ENCODE measurements at places on chromosomes 11 and 22.

DNA sequence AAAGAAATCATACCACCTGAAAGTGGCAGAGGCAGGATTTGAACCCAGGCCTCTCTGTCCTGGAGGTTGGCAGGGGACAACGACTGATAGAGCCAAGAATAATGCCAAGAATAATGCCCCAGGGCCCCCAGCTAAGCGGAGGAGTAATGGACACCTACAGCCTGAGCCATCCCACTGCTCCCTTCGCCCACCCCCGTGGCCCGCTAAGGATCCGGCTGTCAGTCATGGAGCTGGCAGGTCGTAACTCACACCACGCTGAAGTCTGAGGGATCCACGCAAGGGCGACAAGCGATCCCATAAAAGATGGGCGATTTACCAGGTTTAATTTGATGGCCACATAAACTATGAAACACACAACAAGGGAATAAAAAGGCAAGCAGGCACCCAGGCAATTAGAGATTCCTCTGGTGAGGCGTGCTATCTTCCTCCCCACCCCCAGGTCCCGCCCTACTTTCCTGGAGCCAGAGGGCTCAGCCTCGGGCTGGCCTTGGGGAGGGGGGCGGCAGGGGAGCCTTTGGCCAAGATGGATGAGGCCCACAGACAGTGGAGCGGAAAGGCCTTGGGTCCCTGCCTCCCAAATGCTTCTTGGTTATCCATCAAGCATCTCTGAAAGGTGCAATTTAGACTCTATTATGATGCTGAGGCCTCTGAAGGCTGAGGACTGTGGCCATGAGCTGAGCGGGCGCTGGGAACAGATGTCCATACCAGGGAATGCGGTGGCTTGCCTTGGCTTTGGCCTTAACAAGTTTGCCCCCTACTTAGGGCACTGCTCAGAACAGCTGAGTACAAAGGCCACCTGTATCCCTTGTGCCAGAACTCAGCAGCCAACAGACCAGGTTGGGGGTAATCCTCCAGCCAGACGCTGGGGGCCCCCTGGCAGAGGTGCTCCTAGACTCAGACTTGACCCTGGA is 55.2 kb downstream of the MACROD1 start:
- DNase-seq = no peak

- DNase-seq = no peak
These were observed 12.0 kb downstream of the TMEM86A start for GRCh38 chr11:18710545-18710944.

DNA sequence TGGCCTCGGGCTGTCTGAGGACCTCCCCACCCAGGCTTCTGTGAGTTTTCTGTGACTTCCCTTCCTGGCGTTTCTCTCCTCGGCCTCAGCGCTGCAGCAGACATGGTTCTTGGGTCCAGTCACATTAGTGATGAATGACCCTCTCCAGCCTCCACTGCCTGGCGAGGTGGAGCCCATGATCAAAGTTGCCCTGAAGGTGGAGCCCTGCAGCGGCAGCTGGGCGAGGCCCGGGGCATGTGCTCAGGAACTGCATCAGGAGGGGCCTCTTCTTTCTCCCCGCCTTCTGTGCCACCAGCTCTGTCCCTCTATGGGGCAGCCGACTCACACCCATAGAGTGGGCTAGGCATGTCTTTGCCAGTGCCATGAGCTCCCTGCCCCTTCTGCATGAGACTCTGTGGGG is 1079.7 kb downstream of the TBC1D22A start:
- DNase-seq = no peak

DNA sequence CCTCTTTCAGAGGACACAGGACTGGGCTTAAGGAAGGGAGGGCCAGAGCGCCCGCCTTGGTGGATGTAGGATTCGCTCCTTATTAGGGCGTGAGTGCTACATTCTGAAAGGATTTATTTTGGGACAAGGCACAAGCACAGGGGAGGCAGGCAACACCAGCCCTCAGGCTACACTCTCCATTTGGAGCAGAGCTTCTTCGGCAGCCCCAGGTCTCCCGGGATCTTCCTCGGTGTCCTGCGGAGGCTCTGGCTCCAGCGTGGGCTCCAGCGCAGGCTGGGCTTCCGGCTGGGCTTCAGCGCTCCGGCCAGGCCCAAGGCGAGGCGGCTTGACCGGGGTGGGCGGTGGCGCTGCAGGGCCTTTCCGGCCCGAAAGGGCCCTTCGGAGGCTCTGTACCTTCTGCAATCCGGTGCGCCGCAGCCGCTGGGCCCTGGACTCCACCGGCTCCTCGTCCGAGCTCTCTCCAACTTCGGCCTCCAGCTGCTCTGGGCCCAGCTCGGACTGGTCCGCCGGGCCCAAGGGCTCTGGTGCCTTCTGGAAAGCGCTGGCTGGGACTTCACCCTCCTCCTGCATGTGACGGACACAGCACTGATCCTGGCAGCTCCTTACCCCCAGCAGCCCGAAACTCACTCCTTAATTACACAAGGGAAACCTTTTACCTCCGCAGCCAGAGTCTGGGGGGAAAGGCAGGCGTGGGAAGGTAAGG is 1.1 kb downstream of the CAVIN3 start:
- DNase-seq = peak; percentile 51

DNA sequence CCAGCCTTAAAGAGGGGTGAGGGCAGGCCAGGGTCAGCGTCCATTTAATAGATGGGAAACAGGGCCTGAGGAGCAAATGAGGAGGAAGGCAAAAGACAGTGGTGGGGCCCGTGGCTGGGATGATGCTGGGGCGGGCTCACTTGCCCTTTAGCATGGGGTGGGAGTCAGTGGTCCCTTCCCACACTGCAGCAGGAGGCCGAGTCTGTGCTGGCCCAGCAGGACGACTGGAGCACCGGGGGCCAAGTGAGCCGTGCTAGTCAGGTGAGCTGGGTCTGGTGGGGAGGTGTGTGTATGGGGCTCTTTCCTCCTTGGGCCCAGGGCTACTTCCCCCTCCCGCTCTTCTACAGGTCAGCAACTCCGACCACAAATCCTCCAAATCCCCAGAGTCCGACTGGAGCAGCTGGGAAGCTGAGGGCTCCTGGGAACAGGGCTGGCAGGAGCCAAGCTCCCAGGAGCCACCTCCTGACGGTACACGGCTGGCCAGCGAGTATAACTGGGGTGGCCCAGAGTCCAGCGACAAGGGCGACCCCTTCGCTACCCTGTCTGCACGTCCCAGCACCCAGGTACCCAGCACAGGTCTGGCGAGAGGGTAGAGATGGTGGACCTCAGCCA is 12.8 kb downstream of the SCYL1 start:
- DNase-seq = no peak

GRCh38 chr11:119038884-119039283 is 8.2 kb upstream of the SLC37A4 start:
- no peak for DNase-seq

GRCh38 chr22:45984316-45984916 is 7.5 kb upstream of the WNT7B start:
- no peak for DNase-seq

GRCh38 chr22:37880668-37881440 is 25.2 kb upstream of the MICALL1 start:
- DNase-seq = peak; percentile 73

- no peak for DNase-seq
These were observed 77.6 kb upstream of the RTL6 start for GRCh38 chr22:44575381-44576268.

DNA sequence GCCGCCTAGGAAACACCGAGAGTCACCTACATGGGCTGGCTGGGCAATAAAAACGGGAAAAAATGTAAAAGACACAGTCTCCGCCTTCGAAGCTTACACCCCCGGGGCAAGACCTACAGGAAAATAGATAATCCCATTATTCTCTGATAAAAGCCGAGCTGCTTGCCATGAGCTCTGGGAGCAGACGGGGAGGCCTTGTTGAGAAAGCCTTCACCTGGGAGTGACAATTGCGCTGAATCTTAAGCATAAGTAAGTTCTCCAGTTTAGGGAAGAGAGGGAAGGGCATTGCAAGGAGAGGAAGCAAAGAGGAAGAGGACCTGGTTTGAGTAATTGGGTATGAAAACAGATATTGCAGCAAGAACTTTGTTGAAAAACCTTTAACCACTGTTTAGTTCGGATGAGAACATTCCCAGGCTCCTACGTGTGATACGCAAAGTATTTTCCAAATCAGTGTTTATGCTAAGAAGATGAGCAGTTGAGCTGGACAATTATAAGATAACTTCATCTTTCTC is 813 bp upstream of the BTBD10 start:
- no peak for DNase-seq

DNA sequence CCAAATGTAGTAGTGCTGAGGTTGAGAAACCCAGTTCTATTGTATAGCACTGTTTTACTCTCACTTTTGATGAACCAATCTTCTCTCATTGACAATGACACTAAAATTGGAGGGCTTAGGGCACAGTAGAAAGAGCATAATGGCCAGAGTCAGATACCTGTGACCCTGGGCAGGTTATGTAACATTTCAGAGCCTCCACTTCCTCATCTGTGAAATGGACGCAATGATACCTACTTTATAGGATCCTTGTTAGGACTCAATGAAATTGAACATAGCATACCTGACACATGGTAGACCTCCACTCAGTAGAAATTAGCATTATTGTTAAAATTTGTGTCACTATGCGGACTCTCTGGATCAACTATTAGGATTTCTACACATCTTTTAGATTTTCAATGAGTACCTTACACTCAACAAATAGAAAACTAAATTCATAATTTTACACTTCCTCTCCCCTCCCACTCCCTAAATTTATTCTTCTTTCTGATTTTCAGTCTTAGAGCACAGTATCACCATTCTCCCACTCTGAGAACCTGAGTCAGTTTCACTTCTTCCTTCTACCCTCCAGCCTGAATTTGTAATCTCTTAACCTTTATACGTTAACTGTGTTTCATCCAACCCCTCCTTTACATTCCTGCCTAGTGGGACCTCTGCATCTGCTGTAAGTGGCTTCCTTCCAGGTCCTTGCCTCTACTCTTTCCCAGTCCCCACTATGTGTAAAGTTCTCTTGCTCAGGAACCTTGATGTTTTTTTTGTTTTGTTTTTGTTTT is 78.3 kb downstream of the MICAL2 start:
- no peak for DNase-seq

DNA sequence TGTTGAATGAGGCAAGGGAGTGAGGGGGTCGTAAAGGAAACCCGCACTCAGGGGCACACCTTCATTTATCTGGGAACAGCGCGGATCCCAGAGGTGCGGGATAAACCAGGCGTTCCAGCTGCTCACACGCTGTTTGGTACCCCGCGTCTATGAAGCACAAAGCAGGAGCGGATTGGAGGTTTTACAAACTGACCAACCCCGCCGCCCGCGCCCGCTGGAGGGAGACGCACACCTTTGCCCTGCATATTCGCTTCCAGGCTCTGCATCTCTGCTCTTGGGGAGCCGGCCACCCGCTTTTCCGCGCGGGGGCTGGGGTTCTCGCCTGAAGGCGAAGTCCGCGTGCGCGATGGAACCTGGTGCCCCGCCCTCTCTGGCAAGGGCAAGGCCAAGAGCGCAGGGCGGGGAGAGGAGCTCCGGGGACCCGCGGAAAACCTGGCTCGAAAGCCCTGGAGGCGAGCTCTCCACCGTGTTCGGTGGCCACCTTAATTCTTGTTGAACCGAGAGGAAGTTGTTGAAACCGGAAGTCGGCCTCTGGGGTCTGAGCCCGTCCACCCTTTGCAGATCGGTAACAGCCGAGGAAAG is 6.8 kb upstream of the ALX4 start:
- DNase-seq = no peak

- no peak for DNase-seq
These were observed 49.7 kb upstream of the ARFGAP3 start for GRCh38 chr22:42906605-42907348.

DNA sequence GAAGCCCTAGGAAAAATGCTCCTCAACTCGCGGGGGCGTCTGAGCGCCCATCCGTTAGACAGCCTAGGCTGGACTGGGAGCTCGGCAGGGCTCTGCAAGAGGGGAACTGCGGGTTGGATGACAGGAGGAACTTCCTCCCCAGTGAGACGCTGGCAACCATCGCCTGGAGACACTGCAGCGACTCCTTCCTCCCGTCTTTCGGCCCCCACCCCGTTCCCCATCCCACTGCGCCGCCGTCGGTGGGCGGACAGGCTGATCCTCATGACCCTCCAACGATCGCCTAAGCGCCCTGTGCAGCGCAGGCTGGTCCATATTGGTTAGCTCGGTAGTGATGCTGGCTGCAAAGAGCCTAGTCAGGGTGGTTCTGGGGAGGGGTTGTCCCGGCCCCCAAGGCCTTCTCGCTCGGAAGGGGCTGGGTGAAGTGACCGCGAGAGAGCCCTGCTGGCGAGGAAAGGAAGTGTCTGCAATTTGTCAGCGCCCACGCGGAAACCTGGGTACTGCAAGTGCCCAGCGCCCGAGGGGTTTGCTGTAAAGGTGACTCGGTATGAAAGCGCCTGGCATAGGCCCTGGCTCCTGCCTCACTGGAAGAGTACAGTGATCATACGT is 638 bp downstream of the NRGN start:
- DNase-seq = peak; percentile 50

GRCh38 chr11:65786786-65787636 is at the start of gene OVOL1:
OVOL1 (plus strand) TSS chr11:65787063; CDS start chr11:65787374, 311 bp downstream.
- DNase-seq = no peak

GRCh38 chr11:130826572-130826971 is 89.7 kb downstream of the SNX19 start:
- DNase-seq = no peak

- DNase-seq = peak; percentile 62
These were observed 30.5 kb upstream of the PPARA start for GRCh38 chr22:46119729-46120419.

GRCh38 chr11:112394304-112394703 is 133.6 kb upstream of the PLET1 start:
- no peak for DNase-seq

- peak; percentile 36 for DNase-seq
These were observed 26.6 kb downstream of the PHLDB1 start for GRCh38 chr11:118633979-118634378.

DNA sequence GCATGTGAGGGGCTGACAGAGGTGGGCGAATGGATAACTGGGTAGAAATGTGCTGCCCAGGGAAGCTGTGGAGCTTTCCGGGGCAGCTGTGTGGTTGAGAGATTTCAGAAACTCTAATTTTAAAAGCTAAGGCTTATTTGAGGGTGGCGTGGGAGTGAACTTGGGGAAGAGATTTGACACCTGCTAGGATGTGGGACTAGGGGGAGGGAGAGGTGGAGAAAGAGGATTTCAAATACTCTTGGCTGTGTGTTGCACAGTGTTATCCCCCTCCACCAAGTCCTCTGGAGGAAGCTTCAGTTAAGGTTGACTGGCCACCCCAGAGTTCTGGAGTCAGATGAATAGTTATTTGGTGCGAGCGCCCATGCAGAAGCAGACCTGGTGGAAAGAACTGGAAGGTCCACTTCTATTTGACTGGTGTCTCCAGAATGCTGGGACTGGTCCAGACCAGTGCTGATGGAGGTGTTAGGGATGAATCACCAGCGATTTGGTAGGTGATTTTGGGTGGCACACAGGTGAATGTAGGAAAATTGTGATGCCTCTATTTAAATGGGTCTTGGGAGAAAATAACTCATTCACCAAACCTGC is 72.8 kb upstream of the ALX4 start:
- DNase-seq = no peak

- no peak for DNase-seq
These were observed 81.0 kb downstream of the FBXO7 start for GRCh38 chr22:32555581-32555980.

GRCh38 chr22:45319324-45319685 is 9.6 kb downstream of the FAM118A start:
- peak; percentile 51 for DNase-seq

GRCh38 chr22:45627489-45628233 is 44.0 kb upstream of the ATXN10 start:
- no peak for DNase-seq

Data from HCEC 1CT (cell line).